ENCODE measurements at places on chromosomes 6 and 20.

DNA sequence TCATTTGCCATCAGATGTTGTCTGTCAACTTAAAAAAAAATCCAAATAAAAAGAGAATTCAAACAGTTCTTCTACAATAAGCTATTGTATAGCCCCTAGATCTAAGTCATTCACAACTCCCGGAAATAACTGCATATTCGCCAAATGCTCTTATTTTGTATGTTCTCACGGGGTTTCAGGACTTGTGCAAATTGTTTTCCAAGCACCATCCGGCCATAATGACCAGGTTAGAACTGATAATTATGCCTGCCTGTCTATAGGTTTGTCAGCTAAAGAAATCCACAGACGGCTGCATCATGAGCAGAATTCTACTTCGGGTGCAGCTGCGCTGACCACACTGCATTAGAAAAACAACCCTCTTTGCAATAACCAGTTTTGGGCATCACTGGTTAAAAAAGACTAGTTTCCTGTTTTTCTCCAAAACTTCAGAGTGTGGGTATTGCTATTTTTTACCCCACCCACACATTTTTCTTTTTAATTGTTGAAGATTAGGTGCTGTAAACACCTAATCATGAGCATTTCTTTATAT, 87.7 kb downstream of the HIVEP2 start:
- no peak for DNase-seq

DNA sequence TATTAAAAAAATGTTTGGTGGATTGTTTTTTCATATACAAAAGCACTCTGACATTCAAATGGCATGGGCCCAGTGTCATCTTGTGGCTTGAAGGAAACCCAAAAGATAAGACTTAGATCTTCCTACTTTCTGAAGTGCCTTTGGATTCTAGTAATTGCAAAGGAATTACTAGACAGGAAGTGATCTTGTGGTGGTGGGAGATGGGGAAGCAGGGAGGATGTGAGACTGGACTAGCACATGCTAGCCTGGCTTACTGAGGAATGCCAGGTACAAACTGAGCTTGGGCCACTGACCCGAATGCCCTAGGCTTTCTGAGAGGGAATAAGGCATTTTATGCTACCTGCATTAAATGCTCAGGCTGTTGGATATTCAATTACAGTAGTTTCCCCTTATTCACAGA, 59.0 kb downstream of the AFG1L start:
- DNase-seq: no peak

DNA sequence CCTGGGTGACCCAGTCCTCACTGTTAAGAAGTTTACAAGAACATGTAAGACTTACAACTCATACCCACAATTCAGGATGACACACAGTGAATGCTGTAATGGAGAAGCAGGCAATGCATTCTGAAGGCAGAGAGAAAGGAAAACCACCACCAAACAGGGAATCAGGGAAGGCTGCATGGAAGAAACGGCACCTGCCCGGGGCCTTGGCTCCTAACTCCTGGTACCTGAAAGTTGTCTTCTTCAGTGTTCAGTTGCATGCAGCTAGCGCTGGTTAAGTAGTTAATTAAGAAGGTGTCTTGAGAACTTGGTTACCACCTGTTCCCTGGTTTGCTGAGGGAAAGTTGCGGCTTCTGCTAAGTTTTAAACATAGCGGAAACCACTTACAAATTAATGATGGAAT, 57.2 kb downstream of the GPR6 start:
- DNase-seq: no peak

DNA sequence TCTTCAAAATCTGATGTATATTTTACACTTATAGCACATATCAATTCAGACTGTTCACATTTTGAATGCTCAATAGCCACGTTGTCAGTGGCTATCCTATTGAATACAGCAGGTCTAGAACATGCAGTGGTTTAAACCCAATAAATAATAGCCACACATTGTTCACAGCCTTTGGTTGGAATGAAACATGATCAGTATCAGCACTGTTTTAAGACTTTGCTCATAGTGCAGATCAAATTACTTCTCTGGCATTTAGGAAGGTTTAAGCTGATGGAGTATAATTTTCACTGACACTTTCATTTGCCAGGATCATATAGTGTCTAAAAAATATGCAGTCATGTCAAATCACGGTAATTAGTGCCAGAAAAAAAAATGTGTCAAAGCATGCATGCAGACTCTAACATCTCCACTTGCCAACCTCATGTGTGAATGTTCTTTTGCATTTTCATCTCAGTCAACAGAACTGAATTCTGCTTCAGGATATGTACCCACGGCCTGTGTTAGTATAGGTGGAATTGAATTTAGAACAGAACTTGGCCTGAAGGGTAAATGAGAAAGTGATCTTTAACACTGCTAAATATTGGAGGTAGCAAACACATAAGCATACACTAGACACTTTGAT, 184.1 kb downstream of the SLC24A3 start:
- DNase-seq: no peak

DNA sequence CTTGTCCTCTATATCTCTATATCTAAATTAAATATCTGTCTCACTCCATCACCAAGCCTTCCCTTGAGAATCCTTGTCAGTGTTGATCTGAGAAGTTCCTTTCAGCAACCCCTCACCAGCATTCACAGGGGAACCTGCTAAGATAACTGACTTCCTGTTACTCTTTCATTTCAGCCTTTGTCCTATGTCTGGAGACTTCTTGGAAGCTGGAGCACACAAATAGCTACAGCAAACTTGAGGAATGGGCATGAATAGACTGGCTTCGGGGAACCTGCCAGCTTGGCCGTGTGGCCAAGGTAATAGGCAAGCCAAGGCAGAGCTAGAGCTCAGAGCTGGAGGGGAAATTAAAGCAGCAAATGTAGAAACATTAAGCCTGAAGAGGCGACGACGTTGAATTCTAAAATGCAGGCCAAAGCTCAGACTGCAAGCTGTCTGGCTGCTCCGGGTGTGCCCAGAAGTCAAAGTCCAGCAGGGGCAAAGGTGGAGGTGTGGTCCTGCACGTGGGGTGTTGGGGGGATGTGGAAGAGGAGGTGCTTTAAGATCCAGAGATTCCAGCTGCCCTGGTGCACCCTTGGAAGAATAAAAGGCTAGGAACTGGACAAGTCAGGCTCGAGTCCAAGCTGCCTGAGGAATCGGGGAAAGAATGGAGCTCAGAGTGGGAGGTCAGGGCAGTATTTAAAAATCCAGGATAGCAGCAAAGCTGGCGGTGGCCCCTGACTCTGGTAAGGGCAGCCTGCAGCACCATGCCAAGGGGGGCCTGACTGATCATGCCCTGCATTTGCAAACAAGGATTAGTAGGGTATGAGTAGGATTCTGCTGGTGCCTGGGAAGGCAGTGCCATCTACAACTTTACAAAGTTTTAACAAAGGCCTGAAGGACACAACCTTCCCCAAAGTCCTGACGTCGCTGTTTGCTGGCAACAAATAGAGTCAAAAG, 185.0 kb upstream of the SGK1 start:
- DNase-seq: no peak
